ENCODE measurements at places on chromosomes 11 and 22. TPM values are rescaled to one million over a fixed set of nuclear protein-coding genes. Genes with fewer than 3 reads are reported as not detected.
A peak's percentile ranks its signal among the peaks of the same experiment; 100 is the strongest.

PANX2 gene
- 0.29 TPM for total RNA-seq

SERPINH1 gene
- 1,145 TPM for total RNA-seq

DNA sequence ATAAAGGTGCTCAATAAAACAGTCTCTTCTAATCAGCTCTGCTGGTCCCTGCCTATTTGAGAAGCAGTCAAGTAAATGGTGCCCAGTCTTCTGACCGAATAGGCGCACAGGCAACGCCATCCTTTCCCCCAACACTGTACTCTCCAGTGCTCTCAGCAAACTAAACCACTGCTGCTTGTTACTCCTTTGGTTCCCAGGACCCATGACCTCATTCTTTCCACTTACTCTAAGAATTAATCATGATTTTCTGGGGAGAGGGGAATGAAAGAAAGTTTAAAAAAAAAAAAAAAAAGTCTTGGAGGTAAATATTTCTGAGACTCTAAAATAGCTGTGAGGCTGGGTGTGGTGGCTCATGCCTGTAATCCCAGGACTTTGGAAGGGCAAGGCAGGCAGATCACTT lies 63.7 kb downstream of the SGSM3 start:
- no peak overlapping the region for H3K4me3 ChIP-seq
- DNase-seq, result peak; percentile 21
- peaks cover 25% of the 10 kb centered on the region for H3K4me1 ChIP-seq
- H3K27ac ChIP-seq, result no peak overlapping the region
- peaks cover 24% of the 10 kb centered on the region for H3K36me3 ChIP-seq

GRCh38 chr22:35544189-35544588 lies 3.6 kb downstream of the RASD2 start:
- no peak overlapping the region for H3K4me3 ChIP-seq
- no peaks in the 10 kb centered on the region for H3K36me3 ChIP-seq
- H3K4me1 ChIP-seq, result peaks cover 19% of the 10 kb centered on the region
- no peak for DNase-seq
- H3K27ac ChIP-seq, result no peak overlapping the region

DNA sequence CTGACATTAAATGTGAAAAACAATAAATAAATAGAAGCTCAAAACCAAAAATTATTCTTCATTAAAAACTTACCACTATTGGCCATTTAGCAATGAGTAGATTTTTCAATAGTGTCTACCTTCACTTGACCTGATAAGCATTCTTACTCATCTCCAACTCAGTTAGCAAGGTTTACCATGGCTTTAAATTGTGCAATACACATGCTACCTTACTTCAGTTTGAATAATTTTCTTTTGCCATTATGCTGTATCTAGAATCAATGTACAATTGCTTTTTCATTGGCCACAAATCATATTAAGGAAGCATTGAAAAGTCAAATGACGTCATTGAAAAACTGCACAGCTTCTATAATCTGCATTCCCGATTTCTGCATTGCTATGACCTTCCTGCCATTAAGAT lies 64.9 kb downstream of the SVIP start:
- DNase-seq, result no peak
- no peaks in the 10 kb centered on the region for H3K27me3 ChIP-seq
- no peaks in the 10 kb centered on the region for H3K4me1 ChIP-seq
- H3K36me3 ChIP-seq, result no peaks in the 10 kb centered on the region

- no peaks in the 10 kb centered on the region for H3K36me3 ChIP-seq
- H3K4me1 ChIP-seq, result no peaks in the 10 kb centered on the region
- no peaks in the 10 kb centered on the region for H3K27me3 ChIP-seq
- H3K27ac ChIP-seq, result no peak overlapping the region
- no peak overlapping the region for H3K4me3 ChIP-seq
- no peak for DNase-seq
Measured at GRCh38 chr11:84117394-84117793, 831.2 kb upstream of the CCDC90B start.

GRCh38 chr11:114257621-114258558 lies 38.3 kb upstream of the NNMT start:
- DNase-seq, result peak; percentile 91
- H3K4me1 ChIP-seq, result peaks cover 4% of the 10 kb centered on the region
- H3K4me3 ChIP-seq, result peak overlapping the region; percentile 30
- H3K36me3 ChIP-seq, result no peaks in the 10 kb centered on the region

DNA sequence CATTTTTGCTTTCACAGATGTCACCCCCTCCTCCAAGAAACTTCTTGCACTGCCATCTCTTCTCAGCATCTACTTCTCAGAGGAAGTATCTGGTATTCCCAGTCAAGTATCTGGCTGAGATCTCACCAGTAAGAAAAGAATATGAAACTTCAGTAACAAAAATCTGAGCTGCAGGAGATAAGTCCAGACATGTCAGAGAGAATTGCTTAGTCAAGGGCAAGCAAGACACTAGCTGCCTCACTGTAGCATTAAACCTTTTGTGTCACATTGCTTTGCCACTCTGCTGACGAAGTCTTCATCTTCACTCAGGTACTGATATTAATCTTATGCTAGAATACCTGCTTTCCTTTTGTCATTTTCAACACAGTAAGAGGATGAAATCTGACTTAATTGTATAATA lies 70.6 kb upstream of the ZC3H12C start:
- no peaks in the 10 kb centered on the region for H3K4me1 ChIP-seq
- DNase-seq, result peak; percentile 62
- H3K36me3 ChIP-seq, result no peaks in the 10 kb centered on the region
- H3K27ac ChIP-seq, result no peak overlapping the region

DNA sequence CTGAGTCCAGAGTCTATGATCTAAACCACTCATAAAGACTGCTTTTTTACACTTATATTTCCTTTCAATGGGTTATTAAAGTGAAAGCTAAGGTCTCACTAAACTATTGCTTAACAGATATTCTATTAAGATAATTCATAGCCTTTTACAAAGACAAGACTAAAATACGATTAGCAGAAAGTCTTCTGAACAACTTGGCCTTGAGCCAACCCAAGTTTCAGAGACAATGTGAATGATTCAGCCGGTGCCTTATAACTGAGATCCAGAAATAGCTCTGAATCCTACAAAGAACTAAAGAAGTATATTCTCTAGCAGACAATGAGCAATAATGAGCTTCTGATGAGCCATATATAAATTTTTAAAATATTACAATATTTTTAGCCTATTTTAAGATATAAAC lies 41.5 kb upstream of the CARD18 start:
- no peak overlapping the region for H3K4me3 ChIP-seq
- peaks cover 4% of the 10 kb centered on the region for H3K4me1 ChIP-seq
- no peaks in the 10 kb centered on the region for H3K27me3 ChIP-seq
- H3K36me3 ChIP-seq, result no peaks in the 10 kb centered on the region

Data from osteoblast (primary cell).